HEK293T (cell line): ENCODE measurements at places on chromosomes 5 and 9.

DNA sequence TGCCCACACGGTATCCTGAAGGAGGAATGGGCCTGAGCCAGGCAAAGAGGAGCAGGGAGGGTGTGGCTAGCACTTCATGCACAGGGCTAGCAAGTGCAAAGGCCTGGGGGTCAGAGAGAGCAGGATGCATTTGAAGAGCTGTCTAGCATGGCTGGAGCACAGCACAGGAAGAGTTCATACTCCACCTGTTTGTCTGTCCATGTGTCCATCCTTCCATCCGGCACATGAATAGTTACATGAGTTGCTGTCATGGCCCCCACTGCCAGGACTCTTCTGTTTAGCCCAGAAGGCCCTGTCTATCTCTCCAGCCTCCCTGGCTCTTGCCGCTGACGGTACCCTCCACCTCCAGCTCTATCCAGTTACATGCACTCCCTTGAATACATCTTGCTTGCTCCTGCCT is 17.1 kb downstream of the RGS3 start:
- DNase-seq, result no peak

DNA sequence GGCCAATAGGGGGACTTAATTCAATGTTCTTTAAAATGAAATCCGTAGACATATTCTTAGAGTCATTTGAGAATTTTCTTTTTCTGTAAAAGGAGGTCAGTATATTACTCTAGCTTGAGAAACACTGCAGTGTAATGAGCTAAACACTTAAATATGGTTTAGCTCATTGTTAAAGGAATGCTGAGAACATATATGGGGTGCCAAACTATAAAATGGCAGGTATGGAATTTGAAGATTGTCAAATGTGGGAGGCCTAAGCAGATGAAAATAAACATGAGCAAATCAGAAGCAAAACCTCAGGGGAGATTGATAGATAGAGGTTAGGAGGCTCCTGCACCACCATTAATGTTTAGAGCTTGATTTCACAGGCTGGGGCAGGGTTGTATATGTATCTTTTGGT is 57.9 kb downstream of the STX17 start:
- no peak for DNase-seq

DNA sequence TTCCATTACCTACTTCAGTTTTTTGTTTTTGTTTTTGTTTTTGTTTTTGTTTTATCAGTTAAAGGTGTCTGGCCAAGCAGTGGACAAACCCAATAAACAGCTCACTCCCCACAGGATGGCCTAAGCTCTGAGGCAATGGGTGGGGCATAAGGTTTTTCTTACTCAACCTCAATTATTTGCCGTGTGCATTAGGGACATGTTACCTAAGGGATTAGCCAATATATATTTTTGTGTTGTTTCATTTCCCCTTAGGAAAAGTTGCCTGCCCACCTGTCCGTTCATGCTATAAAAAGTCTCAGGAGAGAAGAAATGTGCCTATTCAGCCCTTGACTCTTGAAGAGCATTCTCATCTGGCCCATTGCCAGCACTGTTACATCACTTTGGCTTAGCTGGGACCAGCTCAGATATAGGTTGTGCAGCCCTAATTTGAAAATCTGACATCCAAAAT is 7.3 kb downstream of the SH3RF2 start:
- DNase-seq, result no peak

DNA sequence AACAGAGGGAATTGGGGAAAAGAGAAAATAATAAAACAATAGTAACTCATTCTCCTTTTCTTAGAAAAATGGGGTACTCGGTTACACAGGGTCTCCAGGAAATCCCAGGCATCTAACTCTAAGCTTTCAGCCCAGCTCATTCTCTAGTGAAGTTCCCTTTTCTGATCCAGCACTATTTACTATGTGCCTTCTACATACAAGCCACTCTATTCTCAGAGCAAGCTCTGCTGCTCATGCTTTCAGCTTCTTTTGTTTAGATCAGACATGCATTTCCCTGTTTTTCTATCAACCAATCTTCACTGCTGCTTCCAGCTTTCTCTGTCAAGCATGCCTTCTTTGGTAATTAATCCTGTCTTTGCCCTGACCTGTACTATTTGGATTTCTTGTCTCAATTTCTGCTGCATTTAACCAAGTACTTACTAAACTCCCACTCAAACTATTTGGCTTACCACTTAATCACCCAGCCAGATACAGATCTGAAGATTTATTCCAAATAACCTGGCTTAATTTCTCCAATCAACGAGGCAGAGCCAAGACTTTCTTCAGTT is 25.3 kb downstream of the OSMR start:
- DNase-seq, result no peak

DNA sequence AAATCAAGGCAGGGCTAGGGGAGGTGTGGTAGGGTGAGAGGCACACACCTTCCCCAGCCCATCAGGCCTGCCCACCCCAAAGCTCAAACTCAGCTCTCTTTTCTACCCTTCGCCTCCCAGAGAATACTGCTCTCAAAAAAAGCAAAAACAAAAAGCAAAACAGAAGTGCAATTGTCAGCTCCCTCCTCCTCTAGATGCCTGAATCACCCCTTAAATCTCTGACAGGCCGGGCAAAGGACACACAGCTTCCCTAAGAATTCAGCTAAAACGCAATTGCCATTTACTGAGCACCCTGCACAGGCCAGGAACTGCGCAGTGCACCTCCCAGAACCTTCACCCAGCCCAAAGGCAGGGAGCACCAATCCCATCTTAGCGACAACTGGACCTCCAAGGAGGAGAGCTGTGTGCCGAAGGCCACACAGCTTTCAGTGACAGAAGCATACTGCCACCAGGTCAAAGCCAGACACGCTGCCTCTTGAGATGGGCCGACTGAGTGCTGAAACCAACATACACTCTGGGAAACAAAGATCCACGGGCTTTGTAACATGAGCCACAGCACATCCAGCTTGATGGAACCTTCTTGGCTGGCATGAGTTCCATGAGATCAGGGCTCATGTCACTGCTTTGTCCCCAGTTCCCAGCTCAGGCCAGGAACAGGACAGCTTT is 53.4 kb upstream of the STXBP1 start:
- DNase-seq, result no peak

- no peak for DNase-seq
Measured at GRCh38 chr5:124824637-124825158, 78.3 kb upstream of the ZNF608 start.

- DNase-seq, result no peak
Measured at GRCh38 chr5:160978944-160979343, 126.9 kb upstream of the ATP10B start.

DNA sequence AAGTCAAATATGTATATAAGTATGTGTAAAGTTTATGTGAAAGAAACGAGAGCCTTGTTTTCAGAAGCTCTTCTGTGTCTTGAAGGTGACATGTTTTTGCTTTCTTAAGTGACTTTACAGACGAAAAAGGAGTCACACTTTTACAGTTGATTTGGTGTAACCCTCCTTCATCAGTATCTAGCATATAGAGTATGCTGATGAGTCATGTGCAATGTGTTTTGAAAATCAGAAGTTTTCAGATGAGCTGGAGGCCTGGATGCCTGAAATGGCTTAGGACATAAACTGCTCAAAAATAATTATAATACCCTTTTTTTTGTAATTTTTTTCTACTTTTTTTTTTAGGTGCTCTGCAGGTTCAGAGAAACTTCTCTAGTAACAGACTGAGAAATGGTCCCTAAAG is 209.5 kb downstream of the CD180 start:
- DNase-seq, result no peak

- DNase-seq, result no peak
Measured at GRCh38 chr5:131463656-131464055, 171.4 kb downstream of the RAPGEF6 start.

GRCh38 chr9:108441726-108442125 is 414.1 kb downstream of the ACTL7B start:
- no peak for DNase-seq

- DNase-seq, result no peak
Measured at GRCh38 chr9:98191181-98191608, 1.2 kb downstream of the CORO2A start.

- DNase-seq, result no peak
Measured at GRCh38 chr9:134983506-134984371, 66.0 kb upstream of the FCN1 start.

GRCh38 chr5:178305801-178306200 is 73.2 kb upstream of the PHYKPL start:
- DNase-seq, result no peak

DNA sequence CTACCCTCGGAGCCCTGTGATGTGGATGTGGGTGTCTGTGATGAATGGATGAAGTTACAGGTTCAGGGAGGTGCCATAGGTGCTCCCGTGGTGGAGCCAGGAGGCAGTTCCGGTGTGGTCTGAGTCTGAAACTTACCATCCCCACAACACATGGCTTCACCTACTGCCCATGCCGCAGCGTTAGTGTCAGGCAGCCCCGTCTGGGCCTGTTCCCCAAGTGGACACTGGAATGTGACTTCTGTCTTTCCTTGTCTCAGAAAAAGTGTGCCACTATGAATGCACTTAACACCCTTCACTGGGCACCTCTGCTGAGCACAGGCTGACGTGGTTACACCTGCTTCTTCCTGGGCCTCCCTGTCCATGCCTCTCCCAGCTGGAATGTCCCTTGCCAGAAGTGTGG is 8.6 kb downstream of the ANKRD33B start:
- DNase-seq, result no peak

DNA sequence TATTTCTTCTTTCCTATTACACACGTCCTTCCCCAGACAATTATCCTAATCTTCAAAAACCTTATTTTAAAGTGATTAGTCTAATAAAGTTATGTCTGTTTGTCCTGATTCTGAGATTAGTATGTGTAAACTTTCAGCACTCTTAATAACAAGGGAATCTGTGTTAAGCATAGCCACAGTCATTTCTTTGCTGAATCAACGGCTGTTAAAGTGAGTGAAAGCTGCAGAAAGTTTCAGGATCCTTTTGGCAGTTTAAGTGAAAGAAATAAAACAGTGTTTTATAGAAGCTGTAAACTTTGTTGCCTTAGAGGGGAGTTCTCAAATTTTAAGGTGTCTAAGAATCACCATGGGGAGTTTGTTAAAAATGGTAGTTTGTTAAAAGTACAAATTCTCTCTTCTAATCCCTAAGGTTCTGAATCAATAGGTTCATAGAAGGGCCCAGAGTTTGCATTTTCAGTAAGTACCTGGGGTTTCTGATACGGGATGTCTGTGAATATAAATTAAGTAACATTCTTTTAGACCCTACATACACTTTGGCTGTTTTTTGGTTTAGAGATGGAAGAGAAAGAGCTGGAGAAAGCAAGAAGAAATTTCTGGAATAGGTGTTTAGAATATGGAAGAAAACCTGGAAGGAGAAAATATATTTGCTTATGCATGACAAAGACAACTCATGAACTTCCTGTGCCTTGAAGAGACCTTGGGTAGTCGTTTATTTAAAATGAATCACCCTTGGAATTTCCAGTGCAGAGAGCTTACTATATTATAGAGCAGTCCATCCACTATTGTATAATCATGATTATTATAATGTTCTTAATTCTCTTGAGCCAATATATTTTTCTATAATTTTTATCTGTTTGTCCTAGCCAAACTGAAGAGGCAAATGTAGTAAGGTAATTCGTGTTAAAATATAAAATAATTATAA is 45.7 kb downstream of the SCAMP1 start:
- DNase-seq, result no peak

DNA sequence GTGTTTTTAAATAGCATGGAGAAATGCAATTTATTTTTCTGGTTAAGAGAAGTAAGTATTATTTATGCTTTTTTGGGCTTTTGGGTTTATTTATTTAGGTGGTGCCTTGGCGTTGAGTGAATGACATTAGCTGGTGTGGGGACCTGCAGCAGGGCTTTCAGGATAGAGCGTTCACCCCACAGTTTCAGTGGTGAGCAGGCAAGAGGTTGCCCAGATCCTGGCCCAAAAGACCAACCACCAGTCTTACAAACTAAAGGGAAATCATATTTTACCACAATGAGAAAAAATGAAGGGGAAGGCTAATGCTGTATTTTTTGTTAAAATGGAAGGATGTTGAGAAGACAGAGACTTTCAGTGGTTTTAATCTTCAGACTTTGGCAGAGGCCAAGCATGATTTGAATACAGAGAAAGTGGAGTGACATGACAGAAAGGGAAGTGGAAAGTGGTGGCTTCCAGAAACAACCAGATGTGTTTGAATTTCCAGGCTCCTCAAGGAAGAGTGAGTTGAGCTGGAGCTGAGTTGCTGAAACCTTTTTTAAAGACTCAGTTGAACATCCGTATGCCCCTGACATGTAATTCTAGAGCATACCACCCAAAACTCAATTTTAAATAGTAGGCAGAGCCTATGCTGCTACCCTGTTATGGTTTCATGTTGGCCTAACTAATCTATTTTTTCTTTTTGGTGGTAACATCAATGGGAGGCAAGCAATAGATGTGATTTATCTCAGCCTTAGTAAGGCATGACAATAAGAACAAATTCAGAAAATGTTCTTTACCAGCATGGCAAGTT is 94.8 kb downstream of the AOPEP start:
- no peak for DNase-seq

DNA sequence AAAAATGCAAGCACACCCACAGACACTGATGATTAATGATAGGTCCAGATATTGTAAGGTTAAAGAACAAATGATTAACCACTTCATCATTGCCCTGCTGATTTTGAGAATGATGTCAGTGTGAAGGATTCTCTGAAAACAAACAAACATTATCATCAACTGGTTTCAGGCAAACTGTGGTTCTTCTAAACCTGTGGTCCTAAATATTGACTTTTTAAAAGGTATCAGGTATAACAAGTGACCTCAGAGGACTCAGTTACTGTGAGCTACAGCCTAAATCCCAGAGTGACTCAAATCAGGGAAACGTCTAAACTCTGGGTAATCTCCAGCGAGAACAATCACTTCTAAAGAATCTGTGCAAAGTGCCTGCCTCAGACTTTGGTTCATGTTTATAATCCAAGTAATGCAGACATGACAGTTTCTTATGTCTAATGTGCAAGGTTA is 172.3 kb upstream of the CDH6 start:
- DNase-seq, result no peak

- DNase-seq, result no peak
Measured at GRCh38 chr5:77629509-77630113, 8.9 kb downstream of the OTP start.

DNA sequence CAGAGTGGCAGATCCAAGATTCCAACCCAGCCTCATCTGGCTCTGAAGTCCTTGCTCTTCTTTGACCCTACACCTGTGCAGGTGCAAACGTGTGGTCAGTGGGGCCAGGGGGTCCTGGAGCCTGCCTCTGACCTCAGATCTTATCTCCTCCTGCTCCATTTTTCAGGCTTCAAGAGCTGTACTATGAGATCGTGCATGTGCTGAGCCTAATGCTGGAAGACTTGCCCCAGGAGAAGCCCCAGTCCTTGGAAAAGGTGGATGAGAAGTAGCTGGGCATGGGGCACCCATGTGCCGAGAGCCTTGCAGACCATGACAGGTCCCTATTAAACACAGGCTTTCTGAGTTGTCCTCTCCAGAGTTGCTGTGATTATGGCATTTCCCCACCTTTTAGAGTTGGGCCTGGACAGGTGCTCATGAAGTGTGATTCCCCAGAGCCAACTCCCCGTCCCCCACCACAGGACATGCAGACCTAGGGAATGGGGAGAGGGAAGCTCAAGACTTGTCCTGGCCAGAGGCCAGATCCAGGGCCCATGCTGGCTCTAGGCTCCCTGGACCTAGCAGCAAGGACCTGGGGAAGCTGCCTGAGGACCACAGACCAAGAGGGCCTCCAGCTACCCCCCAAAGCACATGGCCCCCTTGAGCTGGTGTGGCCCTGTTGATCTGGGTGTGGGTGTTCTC is 22.5 kb downstream of the PITX1 start:
- DNase-seq, result no peak

- no peak for DNase-seq
Measured at GRCh38 chr5:167582886-167583285, 708.6 kb upstream of the WWC1 start.
